ENCODE measurements at places on chromosomes 3 and 15. TPM values are rescaled to one million over a fixed set of nuclear protein-coding genes. Genes with fewer than 3 reads are reported as not detected.

DNA sequence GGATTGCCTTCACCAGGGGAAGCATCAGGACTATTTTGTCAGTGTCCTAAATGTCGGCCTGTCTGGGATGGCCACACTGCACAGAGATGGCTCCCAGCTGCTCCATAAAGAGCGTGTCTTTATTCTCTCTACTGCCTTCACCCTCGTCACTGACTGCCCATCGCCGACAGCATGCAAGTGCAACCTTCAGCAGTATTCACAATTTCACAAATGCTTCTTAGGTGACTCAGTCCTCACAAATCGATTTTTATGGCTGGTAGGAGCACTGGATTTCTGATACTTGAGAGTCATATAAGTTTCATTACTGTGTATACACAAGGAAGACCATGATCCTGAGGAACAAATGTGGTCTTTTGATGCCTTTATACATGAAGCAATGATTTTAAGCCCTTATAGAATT, 1.1 kb upstream of the SSUH2 start:
- DNase-seq, result no peak

GRCh38 chr15:77069521-77070121, 1.3 kb downstream of the TSPAN3 start:
- no peak for DNase-seq

The RASGRP1 gene
- total RNA-seq, result 3.5 TPM

GRCh38 chr3:67288466-67289106, 290.5 kb downstream of the KBTBD8 start:
- no peak for DNase-seq

The NEK10 gene
- 9.5 TPM for total RNA-seq

DNA sequence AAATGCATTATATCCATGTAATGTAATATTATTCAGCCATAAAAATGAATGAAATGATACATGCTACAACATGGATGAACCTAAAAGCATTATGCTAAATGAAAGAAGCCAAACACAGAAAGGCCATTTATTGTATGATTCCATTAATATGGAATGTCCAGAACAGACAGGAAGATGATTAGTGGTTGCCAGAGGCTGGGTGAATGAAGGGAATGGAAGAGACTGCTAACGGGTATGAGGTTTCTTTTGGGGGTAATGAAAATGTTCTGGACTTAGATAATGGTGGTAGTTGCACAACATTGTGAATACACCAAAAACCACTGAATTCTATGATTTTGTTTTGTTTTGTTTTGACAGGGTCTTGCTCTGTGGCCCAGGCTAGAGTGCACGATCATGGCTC, 61.6 kb upstream of the MAP4 start:
- DNase-seq, result no peak

- no peak for DNase-seq
These were observed 22.4 kb downstream of the IGDCC3 start for GRCh38 chr15:65355173-65355987.

DNA sequence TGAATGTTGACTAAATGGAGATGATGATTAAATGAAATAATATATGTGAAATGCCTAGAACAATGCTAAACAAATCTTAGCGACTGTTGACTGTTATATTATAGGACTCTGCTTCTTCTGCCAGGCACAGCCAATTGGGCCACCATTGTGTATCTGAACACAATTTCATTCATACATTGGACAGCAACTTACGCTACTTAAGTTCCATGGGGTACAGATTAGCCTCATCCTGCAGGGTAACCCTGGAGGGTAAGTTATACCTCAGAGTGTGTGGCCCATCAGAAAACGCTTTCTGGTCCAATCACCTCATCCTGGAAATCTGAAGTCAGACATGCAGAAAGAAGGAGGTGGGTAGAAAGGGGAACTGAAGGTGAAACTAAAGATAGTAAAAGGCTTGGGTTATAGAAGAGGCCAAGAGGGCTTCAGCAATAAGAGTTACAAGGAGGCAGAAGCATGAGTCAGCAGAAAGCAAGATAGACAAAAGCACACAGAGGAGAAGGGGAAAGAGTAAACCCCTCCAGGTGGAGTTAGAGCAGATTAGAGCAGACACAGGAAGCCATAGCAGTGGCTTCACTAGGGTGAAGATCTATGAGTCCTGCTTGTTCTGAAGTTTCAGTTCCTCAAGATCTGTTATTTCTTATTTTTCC, 119.3 kb upstream of the SLC24A5 start:
- DNase-seq, result no peak

DNA sequence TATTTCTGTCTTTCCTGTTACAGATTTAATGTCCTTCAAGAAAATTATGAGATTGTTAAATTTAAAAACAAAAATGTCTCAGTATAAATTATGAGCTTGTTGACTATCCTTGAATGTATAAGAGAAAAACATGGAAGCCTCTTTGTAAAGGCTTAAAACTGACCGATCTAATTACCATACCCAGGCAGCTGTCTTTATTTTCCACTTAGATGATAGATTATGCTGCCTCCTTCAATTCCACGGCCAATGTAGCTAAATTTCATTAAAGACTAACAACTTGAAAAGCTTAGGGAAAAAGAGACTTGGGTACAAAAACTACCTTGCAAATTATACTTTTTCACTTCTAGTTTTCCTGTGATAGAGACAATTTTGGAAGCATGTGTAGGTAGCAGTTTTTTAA, 88.3 kb downstream of the ATP10A start:
- no peak for DNase-seq

- no peak for DNase-seq
These were observed 323.3 kb downstream of the CTNNB1 start for GRCh38 chr3:41522612-41523011.

GRCh38 chr15:89195836-89196235, 25.5 kb downstream of the RLBP1 start:
- no peak for DNase-seq

- no peak for DNase-seq
These were observed 65.8 kb downstream of the ATP8B4 start for GRCh38 chr15:50053055-50053856.

Data from right cardiac atrium (tissue), 5 donors.